ENCODE measurements at places on chromosomes 2 and 18.

DNA sequence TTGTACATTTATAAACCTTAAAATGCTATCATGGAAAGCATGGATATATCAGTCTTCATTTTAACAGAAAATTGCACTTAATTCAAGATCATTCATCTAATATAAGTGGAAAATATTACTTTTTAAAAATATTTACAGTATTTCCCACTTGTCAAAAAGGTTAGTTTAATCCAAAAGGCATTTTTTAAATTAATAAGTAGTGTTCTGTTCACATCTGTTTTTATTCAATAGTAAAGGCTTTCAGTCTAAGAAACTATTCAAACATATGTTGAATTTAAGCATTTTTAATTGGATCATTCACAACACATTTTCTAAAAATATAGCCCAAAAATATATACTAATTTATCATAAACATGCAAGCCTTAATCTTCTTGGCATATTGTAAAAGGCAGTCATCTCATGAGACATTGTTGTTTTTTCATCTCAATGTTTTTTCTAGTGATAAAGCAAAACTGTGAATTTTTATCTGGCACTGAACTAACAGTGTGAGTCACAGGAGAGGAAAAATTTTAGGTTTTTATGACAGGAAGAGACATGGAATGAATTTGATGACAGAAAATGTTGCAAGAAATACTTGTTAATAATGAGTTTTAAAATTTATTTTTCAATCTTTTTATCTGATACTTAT, 1642.5 kb upstream of the TMEFF2 start:
- DNase-seq = peak; percentile 11

- DNase-seq = no peak
Measured at GRCh38 chr2:102335871-102336366, 19.7 kb upstream of the IL18R1 start.

DNA sequence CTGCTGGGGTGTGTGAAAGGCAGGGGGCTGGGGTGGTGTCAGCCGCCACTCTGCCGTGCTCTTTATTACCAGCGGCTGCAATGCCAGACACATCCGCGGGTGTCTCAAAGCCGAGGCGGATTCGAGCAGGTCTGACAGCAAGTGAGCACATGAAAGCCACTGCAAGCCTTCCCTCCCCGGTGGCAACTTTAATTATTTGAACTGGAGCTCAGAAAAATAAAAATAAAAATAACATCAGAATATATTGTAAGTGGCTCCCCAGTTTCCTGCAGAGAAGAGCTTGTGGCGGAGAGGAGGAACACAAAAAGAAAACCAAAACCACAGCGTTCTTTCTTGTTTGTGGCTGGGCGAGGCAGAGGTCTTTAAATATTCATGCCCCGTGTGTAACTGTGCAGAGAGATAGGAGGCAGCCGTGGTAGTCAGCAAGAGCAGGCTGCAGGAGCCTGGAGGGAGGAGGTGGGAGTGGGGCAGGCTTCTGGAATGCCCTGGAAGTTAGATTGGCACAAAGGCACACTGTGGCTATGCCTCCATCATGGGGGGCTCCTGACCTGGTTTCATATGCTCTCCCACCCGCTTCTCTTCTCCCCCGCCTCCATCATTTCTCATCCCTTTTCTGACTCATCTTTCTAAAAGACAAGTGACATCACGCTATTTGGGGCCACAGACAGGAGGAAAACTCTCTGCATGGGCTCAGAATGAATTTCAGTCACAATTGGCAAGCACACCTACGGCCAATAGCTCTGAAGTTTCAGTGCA, 199.8 kb downstream of the CLIP4 start:
- peak; percentile 68 for DNase-seq

DNA sequence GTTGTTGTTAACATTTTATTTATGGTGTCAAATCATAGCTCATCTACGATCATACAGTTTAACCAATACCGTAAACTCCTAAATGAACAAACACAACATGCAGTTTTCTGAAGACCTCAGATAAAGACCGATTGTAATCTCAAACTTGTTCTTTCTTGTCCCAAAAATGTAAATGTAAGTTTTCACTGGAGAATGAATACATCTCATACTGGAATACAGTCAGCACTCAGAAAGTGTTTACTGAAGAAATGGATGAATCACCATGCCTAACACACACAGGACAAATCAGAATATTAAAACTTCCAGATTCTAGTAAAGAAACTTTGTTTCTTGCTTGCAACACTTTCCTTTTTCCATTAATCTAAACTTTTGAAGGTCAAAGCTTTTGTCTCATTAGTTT, 380.5 kb downstream of the DLGAP1 start:
- no peak for DNase-seq

DNA sequence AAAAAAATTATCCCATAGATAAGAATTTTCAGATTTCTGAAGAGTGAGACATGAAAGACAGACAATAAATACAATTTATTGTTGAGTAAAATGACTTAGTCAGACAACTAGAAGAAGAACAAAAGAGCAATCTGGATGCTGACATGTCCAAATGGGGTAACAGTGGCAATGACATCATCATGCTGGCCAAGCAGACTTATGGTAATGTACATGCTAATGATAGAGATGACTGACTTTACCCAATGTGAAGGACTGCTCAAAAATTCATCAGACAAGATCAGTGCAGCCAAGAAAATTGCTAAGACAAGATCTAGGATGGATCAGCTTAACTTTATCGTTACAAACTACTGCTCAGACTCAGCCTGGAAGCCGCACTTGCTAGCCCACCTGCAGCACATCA, 70.5 kb upstream of the SRD5A2 start:
- DNase-seq = no peak

GRCh38 chr2:101467306-101467705, 7.6 kb downstream of the RFX8 start:
- no peak for DNase-seq

DNA sequence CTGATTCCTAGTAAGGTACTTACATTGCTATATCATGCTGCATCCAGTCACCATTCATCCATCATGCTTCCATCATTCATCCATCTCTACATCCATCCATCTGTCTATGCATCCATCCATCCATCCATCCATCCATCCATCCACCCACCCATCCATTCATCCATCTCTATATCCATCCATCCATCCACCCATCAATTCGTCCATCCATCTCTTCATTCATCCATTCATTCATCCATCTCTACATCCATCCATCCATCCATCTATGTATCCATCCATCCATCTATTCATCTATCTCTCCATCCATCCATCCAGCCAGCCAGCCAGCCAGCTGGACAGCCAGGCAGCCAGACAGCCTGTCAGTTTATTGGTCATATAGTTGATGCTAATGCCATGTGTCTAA, 20.7 kb downstream of the PRKCE start:
- no peak for DNase-seq

- DNase-seq = no peak
Measured at GRCh38 chr2:207772081-207772843, 2.6 kb upstream of the FZD5 start.

- DNase-seq = no peak
Measured at GRCh38 chr18:22214731-22215528, 45.5 kb downstream of the GATA6 start.

All from Daoy (cell line).